ENCODE measurements at places on chromosomes 1 and 21. TPM values are rescaled to one million over a fixed set of nuclear protein-coding genes. Genes with fewer than 3 reads are reported as not detected.

Gene DENND2D
- 139 TPM for total RNA-seq

Gene KCNN3
- total RNA-seq = 0.39 TPM

Gene C1orf87
- not detected for total RNA-seq

Gene C8A
- total RNA-seq = not detected

Gene RGSL1
- total RNA-seq = not detected

- H3K27ac ChIP-seq = no peak overlapping the region
- DNase-seq = no peak
- no peak overlapping the region for H3K4me3 ChIP-seq
- peaks cover 13% of the 10 kb centered on the region for H3K27me3 ChIP-seq
- H3K36me3 ChIP-seq = no peaks in the 10 kb centered on the region
- H3K4me1 ChIP-seq = no peaks in the 10 kb centered on the region
Measured at GRCh38 chr1:22849770-22850169, 122.9 kb downstream of the LACTBL1 start.

DNA sequence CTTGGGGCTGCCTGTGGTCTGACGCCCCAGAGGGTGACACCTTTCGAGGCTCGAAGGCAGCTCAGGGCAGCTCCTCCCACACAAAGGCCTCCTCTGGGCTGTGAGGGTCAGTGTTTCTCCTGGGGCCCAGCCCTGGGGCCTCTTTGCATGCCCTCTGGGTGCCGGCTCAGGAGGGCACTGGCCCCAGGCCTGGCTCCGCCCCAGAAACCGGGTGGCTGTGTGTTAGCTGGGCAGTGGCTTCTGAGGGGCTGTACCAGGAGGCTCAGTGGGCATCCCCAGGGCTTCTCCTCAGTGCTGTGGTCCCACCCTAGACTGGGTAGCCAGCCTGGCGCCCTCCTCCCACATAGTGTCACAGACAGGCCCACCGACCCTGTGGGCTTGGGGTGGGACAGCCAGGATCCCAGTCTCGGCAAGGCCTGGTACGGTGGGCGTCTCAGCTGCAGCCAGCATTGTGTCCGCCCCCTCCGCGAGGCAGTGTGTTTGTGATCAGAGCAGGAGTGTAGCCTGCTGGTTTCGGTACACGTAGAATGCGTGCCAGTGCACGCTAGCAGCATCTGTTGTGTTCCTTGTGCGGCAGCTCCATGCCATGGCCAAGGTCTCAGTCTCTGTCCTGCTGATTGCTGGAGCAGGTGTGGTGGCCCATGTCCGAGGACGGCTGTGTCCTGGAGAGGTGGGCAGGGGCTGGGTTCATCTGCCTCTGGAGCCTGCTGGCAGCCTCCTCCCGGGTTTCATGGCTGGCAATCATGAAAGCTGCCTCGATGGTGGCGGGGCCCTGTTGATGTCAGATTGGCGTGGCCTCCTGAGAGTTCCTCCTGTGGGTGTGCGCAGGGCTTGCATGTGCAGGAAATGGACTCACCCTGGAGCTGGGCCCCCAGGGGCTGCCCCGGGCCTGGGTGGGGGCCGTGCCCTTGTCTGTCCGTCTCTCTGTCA, 28.0 kb downstream of the RRP1 start:
- no peak overlapping the region for H3K4me3 ChIP-seq
- H3K36me3 ChIP-seq = no peaks in the 10 kb centered on the region
- H3K27me3 ChIP-seq = no peaks in the 10 kb centered on the region
- no peak overlapping the region for H3K27ac ChIP-seq
- H3K4me1 ChIP-seq = peaks cover 7% of the 10 kb centered on the region
- DNase-seq = no peak

GRCh38 chr1:7642418-7642704, 128.7 kb upstream of the VAMP3 start:
- H3K4me3 ChIP-seq = no peak overlapping the region
- H3K27me3 ChIP-seq = no peaks in the 10 kb centered on the region
- no peak overlapping the region for H3K27ac ChIP-seq
- DNase-seq = no peak
- H3K4me1 ChIP-seq = no peaks in the 10 kb centered on the region
- no peaks in the 10 kb centered on the region for H3K36me3 ChIP-seq

GRCh38 chr1:21216835-21217811, 40.4 kb upstream of the EIF4G3 start:
- H3K27ac ChIP-seq = no peak overlapping the region
- DNase-seq = peak; percentile 48
- no peaks in the 10 kb centered on the region for H3K4me1 ChIP-seq
- no peak overlapping the region for H3K4me3 ChIP-seq
- peaks cover under 1% of the 10 kb centered on the region for H3K27me3 ChIP-seq

DNA sequence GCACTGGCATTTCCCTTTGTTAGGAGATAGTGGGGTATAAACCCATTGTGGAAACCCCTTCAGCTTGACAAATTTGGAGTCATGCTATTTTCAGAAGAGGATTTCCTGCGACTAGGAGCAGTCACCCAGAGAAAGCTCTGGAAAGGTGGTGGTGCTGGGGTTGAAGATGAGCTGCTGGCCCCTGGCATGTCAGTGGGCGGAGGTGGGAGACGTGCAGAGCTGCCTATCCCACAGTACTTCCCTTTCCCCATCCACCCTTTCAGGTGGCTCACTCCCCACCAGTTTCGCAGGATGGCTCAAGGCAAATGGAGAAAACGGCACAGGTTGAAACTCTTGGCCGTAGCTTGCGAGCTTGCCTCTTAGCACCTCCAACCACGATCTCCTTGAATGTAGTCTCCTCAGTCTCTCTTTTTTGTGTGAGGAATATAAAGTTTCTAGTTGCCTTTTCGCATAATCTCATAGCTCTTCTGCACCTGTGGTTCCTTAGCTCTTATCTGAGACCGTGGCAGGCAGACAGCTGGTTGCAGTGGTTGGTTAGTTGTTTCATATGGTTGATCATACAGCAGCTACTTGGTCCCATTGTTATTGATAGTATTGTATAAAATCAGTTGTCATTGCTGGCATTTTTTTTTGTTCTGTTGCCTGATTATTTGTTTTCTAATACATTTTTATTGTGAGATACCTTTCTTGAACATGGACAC, 48.2 kb downstream of the ADARB1 start:
- no peak overlapping the region for H3K27ac ChIP-seq
- no peak overlapping the region for H3K4me3 ChIP-seq
- H3K36me3 ChIP-seq = peaks cover 11% of the 10 kb centered on the region

DNA sequence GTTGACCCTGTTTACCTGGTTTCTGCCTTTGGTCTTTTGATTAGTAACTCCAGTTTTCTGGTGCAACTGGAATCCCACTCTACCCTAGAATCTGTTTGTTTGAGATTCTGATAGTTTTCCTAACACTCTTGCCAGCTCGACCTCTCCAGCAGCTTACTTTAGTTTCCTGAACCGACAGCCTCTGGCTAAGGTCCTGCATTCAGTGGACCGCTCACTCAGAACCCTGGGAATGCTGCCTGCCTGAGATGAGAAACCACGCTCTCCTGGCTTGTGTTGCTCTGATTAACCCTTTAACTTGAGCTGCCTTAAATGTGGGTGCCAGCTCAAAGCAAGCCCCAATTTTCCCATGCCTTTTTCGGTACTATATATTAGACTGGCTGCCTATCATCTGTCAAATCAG, 45.3 kb upstream of the SIPA1L2 start:
- DNase-seq = no peak
- no peak overlapping the region for H3K27ac ChIP-seq
- H3K4me1 ChIP-seq = no peaks in the 10 kb centered on the region
- peaks cover 7% of the 10 kb centered on the region for H3K27me3 ChIP-seq
- H3K4me3 ChIP-seq = no peak overlapping the region
- H3K36me3 ChIP-seq = no peaks in the 10 kb centered on the region

GRCh38 chr1:79587229-79587628, 580.7 kb upstream of the ADGRL4 start:
- H3K4me3 ChIP-seq = no peak overlapping the region
- H3K27ac ChIP-seq = no peak overlapping the region
- H3K27me3 ChIP-seq = no peaks in the 10 kb centered on the region
- H3K4me1 ChIP-seq = no peaks in the 10 kb centered on the region
- H3K36me3 ChIP-seq = no peaks in the 10 kb centered on the region
- no peak for DNase-seq

DNA sequence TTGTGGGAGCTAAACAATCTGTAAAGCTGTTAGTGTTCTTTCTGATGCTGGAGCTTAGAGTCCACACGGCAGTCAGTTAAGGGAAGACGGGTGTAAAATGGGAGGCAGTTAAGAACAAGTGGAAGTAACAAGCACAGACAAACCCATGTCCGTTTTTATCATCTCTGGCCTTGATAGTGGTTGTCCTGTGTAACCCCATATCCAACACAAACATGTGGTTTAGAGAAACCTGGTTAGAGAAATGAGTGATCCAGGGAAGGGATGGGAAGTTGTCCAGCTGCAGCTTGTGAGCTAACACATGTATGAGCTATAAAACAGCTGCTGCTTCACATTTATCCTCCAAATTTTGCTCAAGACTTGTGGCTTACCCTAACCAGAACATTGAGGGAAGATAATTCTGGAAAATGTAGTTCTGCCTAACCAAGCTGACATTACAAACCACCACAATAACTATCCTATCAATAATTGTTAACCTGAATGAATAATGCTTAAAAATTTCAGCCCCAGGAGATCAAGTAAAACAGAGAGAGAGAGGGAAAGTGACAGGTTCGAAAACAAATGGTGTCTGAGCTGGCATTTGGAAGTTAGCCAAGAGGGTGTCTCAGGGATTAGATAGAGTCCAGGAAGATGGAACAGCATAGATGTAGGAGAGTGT, 10.6 kb upstream of the C1orf162 start:
- DNase-seq = no peak
- H3K4me1 ChIP-seq = peaks cover 13% of the 10 kb centered on the region
- no peak overlapping the region for H3K27ac ChIP-seq
- H3K4me3 ChIP-seq = no peak overlapping the region

- no peak for DNase-seq
- H3K4me3 ChIP-seq = no peak overlapping the region
- no peaks in the 10 kb centered on the region for H3K36me3 ChIP-seq
- H3K4me1 ChIP-seq = no peaks in the 10 kb centered on the region
- H3K27me3 ChIP-seq = no peaks in the 10 kb centered on the region
Measured at GRCh38 chr1:187300081-187300480, 471.3 kb downstream of the PLA2G4A start.

DNA sequence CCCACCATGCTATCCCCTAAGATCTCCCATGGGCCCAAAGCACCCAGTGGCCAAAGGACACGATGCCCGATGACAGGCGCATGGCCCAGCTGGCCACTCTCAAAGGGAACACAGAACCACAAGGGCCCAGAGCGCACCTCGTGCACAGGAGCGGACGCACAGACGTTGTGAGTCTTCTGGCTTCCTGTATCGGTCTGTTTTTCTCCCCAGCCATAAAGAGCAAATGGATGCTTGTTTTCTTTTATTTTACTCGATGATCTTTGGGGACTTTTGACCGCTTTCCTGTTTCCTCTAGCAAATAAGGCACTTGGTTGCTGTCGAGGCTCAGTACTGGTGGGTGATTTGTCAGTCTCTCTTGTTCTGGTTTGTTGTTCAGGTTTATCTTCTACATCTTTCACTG, 16.2 kb downstream of the CCSAP start:
- H3K27me3 ChIP-seq = no peaks in the 10 kb centered on the region
- H3K36me3 ChIP-seq = peaks cover 62% of the 10 kb centered on the region
- no peak overlapping the region for H3K4me3 ChIP-seq

DNA sequence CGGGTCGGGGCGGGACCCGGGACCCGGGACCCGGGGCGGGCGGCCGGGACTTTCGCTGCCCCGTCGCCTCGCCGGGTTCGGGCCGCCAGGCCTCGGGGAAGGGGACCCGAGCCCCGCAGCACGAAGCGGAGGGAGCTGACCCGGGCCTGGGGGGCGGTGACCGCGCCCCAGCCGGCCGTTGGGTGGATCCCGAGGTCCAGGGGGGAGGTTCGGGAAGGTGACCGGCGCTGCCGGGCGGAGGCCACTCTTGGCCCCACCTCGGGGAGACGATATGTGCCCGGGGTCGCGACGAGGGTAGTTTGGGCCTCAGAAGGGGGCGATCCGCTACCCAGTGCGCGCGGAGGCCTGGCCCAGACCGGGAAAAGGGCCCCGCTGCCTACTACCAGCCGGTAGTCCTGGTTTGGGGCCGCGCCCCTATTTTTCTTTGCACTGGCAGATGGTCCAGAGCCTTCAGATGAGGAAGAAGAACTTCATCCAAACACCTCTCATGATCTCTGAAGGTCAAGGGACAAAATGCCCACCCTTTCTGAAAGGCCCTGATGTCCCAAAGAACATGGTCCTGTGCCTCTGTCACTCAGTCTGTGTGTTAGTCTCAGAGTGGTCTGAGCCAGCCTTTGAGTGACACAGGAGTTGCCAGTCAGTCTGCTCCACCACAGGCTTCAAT, 766 bp downstream of the AGO4 start:
- no peak for DNase-seq
- H3K4me1 ChIP-seq = peaks cover 28% of the 10 kb centered on the region
- peaks cover 2% of the 10 kb centered on the region for H3K36me3 ChIP-seq
- H3K27ac ChIP-seq = peak overlapping the region; percentile 80
- H3K27me3 ChIP-seq = no peaks in the 10 kb centered on the region
- H3K4me3 ChIP-seq = peak overlapping the region; percentile 87

- no peaks in the 10 kb centered on the region for H3K27me3 ChIP-seq
- H3K27ac ChIP-seq = no peak overlapping the region
Measured at GRCh38 chr1:82323144-82323841, 522.6 kb downstream of the ADGRL2 start.

DNA sequence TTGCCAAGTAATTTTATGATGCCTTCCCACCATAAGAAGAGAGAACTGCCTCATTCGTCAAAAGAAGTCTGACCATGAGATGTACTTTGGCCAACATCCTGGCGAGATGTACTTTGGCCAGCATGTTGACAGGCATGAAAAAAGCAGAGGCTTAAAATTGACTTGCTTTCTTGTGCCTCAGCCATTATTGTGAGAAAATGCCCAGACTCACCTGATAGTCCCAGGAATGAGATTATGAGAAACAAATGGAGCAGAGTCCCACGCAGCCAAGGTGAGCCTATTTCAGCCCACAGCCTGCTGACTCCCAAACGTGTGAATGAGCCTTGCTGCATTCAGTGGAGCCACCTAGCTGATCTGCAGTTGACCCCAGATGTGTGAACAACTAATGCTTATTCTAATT, 43.5 kb upstream of the ZNF644 start:
- no peak overlapping the region for H3K27ac ChIP-seq
- no peak for DNase-seq
- H3K4me1 ChIP-seq = no peaks in the 10 kb centered on the region
- no peak overlapping the region for H3K4me3 ChIP-seq
- H3K36me3 ChIP-seq = no peaks in the 10 kb centered on the region
- H3K27me3 ChIP-seq = no peaks in the 10 kb centered on the region

DNA sequence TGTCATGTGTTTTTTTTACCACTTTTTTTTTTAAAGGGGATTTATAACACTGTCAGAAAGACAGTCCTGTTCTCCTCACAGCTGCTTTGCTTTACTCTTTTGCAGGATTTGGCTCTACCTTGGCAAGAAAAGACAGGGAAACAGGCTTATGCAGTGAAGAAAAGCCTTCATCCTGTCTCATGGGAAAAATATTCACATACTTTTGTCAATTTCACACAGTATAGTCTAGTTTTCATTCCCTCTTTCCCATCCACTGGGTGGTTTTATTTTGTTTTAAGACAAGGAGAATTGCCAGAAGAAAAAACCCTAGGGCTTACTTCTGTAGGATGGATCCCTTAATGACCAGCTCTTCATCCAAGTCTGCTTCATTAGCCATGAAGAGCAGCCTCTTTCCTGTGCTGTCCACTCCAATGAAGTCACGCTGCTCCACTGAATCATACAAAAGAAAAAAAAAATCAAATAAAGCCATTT, 60.0 kb downstream of the EIF2B3 start:
- H3K36me3 ChIP-seq = peaks cover 7% of the 10 kb centered on the region
- DNase-seq = no peak
- H3K4me3 ChIP-seq = no peak overlapping the region
- no peak overlapping the region for H3K27ac ChIP-seq

GRCh38 chr1:54384918-54385726, 21.1 kb downstream of the SSBP3 start:
- no peak overlapping the region for H3K4me3 ChIP-seq
- H3K36me3 ChIP-seq = peaks cover 24% of the 10 kb centered on the region
- no peaks in the 10 kb centered on the region for H3K27me3 ChIP-seq
- peak overlapping the region; percentile 51 for H3K27ac ChIP-seq
- no peak for DNase-seq
